Fibroblast of skin of back (primary cell): ENCODE measurements at places on chromosomes 2 and 18.

- DNase-seq: no peak
Measured at GRCh38 chr2:65053199-65053598, 3.0 kb upstream of the CEP68 start.

GRCh38 chr18:34492652-34493051, 217.4 kb upstream of the DTNA start:
- DNase-seq: peak; percentile 27

GRCh38 chr2:17058772-17059402, 393.3 kb upstream of the CYRIA start:
- no peak for DNase-seq

DNA sequence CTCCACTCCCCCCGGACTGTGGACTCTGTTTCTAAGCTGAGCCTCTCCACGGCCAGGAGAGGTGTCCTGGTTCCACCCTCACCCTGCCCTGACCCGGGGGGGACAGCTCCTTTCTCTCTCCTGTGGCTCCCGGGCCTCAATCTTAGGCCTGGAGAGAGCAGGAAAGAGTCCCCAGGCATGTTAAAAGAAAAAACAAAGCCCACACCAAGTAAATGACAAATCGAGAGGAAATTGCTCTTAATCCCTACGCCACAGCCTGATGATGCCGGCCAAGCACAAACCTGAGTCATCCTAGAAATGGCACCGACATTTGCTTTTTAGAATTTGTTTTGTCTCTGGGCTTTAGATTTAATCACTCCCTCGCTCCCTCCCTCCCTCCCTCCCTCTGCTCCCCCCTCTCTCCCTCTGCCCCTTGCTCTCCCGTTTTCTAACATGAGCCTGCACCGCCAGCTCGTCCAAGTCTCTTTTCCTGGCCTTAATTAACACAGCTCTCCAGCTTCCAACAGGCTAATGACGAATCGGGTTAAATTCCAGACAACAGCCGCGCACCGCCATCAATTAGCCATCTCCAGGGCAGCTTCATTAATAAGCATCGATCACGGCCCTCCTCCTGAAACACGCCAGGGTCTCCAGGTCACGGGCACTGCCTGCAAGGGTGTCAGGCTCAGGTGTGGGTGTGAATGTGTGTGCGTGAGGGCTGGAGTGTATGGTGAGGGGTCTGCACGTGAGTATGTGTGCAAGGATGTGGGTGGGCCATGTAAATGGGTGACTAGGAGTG, 230.8 kb downstream of the CELF4 start:
- peak; percentile 77 for DNase-seq

GRCh38 chr2:131009713-131010475, 83.4 kb downstream of the FAM168B start:
- no peak for DNase-seq

GRCh38 chr2:183284606-183285005, 160.4 kb downstream of the NUP35 start:
- DNase-seq: peak; percentile 93

- DNase-seq: no peak
Measured at GRCh38 chr2:33314541-33314940, 161.9 kb upstream of the RASGRP3 start.

GRCh38 chr2:68216454-68217310, 35.6 kb downstream of the PPP3R1 start:
- peak; percentile 49 for DNase-seq

DNA sequence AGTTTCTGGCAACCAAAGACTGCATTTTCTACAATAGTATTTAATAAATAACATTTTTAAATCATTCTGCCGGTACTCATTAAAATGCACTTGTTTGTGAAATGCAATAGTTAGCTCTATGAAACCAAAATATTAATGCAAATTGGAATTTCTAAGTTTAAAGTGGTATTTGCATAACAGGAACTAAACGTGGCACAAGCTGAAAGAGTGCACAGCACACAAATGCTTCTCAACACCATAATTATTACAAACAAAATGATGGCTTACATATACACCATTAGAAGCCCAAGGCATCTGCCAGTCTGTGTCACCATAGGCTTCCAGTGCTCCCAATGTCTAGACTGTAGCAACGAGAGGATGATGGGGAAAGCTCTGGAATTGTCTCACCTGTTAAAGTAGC, 280.5 kb downstream of the TCF4 start:
- no peak for DNase-seq

- DNase-seq: no peak
Measured at GRCh38 chr2:180322781-180323180, 315.7 kb upstream of the CWC22 start.

GRCh38 chr2:231646476-231646875, 53.8 kb downstream of the TEX44 start:
- DNase-seq: no peak
